Daoy (cell line): ENCODE measurements at places on chromosomes 13 and 19.
A peak's percentile ranks its signal among the peaks of the same experiment; 100 is the strongest.

GRCh38 chr13:114142640-114143490 is 10.4 kb upstream of the RASA3 start:
- DNase-seq, result no peak

DNA sequence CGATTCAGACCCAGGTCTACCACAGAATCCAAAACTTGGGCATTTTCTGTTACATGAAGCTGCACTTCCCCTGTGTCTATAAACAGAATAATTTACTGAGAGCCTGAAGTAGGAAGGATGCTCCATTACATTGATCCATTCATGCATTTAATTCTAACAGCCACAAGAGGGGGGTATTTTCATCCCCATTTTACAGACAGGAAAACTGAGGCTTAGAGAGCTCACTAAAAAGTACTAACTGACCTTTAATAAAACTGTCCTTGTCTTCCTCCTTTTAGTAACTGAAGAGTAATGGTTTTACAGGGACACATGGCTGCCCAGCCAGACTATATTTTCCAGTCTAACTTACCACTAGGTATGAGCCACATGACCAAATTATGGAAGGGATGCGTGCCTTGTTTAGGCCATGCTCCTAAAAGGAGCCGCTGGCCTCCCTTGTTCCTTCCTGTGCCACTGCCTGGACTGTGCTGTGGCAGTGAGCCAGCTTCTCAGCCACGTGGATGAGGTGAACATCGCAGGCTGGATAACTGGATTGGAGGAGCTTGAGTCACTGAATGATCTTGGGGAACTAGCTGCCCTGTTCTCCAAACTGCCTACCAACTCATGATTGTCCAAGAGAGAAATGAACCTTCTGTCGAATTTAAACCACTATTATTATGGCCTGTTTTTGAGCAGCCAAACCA is 108.3 kb downstream of the DOCK9 start:
- DNase-seq, result peak; percentile 12

- DNase-seq, result peak; percentile 68
Measured at GRCh38 chr19:11881151-11881800, 6.3 kb upstream of the ZNF69 start.

GRCh38 chr13:97318532-97318931 is 96.4 kb downstream of the MBNL2 start:
- DNase-seq, result no peak

DNA sequence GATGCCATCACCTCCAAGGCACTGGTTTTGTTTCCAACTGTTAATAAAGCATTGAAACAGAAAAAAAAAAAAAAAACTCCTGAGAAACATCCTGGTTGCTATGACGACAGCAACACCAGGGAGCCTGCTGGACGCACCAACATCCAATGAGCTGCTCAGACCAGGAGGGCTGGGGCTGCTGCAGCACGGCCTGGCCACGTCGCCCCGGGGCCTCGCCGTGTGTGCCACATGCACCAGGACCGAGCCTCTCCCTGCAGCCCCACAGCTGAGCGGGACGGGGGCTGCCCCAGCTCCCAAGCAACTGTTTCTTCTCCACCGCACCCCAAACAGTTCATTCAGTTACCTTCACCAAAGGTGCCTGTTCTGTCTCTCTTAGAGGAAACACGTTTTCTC is 54.5 kb downstream of the RASA3 start:
- no peak for DNase-seq

DNA sequence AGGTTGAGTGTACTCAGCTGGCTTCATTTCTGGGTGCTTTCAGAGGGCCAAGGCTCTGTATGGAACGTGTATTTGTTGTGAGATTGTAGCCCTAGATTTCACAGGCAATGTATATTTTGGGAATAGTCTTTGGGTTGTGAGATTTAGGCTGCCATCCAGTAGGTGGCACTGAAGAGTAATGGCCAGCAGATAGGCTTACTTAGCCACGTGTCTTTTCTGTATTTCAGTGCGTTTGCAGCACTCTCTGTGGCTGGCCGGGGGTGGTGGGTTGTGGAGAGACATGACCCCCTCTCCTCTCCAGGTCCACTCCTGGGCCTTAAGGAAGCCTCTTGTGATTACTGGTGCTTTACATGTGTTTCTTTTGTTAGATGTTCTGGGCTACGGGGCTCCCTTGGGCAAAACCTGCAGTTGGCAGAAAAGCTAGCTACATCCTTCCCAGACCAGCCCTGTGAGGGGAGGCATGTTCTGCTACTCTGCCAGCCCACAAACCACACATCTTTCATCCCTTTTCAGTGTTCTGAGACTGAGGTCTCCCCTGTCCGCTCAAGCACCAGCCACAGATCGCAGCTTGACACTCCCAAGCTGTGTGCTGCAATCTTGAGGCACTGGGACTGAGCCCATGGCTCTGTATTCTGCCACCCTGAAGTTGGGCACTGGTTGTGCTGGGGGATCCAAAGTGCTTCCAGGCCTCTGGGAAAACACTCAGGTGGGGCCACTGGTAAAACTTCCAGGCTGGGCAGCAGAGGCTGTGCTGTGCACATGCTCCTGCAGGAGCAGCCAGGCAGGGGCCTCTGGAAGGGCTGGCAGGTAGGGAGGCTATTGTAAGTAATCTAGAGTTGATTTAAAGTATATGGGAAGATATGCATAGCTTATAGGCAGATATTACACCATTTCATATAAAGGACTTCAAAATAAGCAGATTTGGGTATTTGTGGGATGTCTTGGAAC is 1096.8 kb upstream of the PCDH20 start:
- peak; percentile 7 for DNase-seq

DNA sequence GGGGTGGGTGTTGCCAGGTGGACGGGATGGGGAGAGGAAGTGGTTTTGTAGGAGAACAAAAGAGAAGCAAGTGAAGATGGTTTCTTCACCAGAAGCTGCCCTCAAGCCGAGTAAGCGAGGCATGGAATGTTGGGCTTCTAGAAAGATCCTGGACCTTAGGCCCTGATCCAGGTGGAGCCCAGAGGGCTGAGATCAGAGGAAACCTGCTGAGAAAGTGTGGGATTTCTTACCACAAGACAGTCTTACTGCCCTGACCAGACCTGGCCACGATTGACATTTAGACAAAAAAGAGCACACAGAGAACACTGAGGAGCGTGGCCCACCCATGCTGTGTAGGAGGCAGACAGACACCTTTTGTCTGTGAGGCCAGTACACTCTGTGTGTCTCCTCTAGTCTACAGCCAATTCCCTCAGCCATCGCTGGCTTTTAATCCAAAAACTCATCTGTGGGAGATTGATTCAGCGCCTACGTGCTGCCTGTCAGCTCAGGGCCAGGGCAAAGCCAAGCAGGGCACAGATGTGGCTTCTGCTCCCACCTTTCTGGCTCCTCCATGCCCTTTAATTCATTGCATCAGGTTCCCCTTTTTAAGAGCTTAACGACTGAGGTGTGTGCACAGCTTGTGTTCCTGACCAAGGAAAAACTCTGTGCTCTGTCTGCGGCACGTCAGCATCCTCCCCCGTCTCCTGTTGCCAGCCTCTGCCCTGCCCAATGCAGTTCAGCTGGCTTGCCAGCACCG is 123.3 kb downstream of the AKAP11 start:
- no peak for DNase-seq

GRCh38 chr13:76387566-76387965 is 498.6 kb downstream of the KCTD12 start:
- no peak for DNase-seq

DNA sequence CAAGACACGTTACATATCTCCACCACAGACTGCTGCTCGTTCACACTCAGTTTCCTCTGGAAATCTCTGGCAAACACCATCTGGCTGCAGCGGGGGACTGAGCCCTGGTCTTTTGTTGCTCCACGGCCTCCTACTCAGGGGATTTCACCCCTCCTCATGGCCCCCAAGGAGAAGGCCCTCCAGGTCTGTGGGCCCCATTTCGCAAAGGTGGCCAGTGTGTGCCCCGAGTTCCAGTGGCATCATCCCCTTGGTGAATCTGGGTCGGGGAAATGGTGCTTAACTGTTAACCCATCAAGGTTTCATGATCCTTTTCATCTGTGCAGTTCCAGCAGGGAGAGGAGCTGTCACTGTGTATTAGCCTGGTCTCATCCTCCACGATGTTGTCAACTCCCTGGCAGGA is 235.4 kb upstream of the MAB21L1 start:
- no peak for DNase-seq

GRCh38 chr13:25819856-25820530 is 231.8 kb downstream of the SHISA2 start:
- no peak for DNase-seq

- no peak for DNase-seq
Measured at GRCh38 chr13:23861310-23861709, 27.9 kb downstream of the MIPEP start.

GRCh38 chr19:419721-420515 is 11.0 kb upstream of the C2CD4C start:
- no peak for DNase-seq
